ENCODE measurements at places on chromosomes 7 and 10.

DNA sequence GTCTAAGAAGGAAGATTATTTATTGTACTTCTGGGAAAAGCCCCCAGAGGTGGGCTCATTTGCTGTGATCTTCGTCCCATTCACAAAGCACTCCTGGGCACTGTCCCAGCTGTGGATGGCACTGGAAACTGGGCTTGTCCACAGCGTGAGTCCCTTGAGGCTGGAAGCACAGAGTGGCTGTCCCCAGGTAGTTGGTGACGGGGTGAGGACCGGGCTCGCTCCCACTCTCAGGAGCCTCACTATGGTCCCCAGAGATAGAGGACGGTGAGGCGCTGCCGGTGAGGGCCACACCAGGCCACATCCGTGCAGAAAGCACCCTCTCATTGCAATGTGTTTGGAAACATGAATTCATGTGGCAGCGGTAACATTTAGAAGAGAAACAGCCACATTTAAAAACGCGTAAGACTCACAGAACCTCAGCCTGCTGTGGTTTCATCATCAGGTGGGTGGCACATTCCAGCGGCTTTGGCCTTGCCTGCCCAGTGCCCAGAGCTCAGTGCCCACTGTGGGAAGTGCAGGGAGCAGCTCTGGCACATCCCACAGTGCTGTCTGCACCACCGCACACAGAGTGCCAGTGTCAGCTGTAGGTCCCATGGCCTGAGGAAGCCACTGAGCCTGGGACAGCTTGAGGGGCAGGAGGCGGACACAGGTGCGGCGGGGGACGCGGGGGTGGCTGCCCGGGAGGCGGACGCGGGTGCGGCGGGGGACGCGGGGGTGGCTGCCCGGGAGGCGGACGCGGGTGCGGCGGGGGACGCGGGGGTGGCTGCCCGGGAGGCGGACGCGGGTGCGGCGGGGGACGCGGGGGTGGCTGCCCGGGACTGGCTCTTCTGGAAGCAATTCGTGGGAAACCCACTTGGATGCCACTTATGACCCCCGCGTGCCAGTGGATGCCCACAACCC is 449.8 kb downstream of the DNAJB6 start:
- no peak for DNase-seq

DNA sequence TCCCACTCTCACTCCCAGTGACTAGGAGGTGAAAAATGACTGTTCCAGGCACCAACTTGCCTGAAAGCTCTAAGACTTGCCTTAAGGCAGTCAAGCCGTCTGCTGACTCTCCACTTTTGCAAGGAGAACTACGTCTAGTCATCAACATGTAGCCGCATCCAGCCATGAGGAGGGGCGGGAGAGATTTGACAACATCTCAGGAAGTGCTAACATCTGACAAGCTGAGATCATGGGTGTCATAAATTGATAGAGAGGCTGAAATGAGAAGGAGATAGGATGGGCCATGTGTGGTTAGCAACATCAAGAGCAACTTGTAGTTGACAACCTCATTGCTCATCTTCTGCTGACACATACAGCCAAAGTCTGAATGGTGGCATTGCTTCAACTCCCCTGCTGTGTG is 9.0 kb upstream of the TBXAS1 start:
- no peak for DNase-seq

DNA sequence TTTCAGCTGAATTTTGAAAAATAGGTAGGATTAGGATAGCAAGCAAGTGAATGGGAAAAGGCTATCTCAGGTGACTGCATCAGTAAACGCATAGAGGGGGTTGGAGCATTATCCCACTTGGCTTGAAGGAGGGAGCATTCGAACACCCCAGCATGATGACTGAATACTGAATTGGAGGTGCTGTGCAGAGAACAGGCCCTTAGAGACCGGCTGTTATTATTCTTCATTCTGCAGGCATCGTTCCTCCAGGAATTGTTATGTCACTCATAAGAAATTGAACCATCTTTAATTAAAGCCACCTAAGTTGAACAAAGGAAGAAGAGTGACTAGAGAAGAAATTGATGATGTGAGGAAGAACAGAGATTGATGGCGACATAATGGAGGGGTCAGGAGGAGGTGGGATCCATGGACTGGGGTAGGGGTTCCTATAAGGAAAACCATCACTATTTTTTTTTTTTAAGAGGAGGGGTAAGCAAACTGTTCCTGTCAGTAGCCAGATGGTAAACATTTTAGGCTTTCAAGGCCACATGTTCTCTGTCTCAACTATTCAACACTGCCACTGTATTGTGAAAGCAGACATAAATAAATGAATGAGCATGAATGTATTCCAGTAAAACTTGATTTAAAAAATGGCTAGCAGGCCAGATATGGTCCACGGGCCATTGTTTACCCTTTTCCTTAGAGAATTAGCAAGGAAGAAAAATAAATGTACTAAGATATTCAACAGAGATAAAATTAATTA is 264.7 kb upstream of the TAC1 start:
- no peak for DNase-seq

GRCh38 chr10:54576541-54576940 is 224.5 kb downstream of the PCDH15 start:
- DNase-seq = no peak

DNA sequence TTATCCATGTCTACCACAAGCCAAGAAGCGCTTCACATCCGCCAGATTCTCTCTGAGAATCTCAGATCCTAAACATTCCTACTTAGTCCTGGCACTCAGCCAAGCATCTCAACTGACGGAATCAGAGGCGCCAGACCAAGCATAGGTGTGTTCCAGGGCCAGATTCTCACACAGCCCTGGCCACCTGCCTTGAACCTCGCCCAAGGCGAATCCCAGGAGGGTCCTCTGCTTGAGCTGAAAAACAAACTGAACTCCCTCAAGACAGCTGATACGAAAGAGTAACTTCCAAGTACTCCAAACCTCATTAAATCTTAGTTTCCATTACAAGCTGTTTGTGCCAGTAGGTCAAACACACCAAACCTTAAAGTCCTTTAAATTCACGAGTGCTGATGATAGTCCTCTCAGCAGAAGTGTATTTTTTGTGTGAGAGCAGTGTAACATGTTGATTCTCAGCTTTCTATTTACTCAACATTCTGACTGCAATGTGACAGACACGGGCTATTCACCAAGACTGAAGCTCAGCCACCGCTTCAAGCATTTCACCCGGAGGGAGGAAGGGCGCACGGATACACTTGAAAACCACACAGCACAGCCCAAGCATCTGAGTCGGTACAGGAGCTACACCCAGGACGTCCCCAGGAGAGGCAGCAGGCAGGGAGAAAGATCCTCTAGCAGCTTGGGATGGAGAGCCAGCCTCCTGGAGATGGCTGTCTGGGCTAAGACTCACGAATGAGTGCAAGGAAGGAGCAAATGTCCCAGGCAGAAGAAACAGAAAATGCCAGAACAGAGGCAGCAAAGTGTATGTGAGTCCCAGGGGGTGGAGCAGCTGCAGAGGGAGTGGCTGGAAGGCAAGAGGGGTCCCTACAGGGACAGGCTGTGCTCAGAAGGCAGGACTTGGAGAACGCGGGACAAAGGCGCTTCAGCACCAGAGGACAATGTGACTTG is 6.0 kb downstream of the PARD3 start:
- peak; percentile 67 for DNase-seq

- no peak for DNase-seq
These were observed 30.3 kb upstream of the GRB10 start for GRCh38 chr7:50812841-50813475.

- DNase-seq = no peak
These were observed 49.9 kb upstream of the TMEM106B start for GRCh38 chr7:12161146-12161545.

GRCh38 chr7:117279203-117279602 is 43.7 kb downstream of the WNT2 start:
- DNase-seq = no peak

DNA sequence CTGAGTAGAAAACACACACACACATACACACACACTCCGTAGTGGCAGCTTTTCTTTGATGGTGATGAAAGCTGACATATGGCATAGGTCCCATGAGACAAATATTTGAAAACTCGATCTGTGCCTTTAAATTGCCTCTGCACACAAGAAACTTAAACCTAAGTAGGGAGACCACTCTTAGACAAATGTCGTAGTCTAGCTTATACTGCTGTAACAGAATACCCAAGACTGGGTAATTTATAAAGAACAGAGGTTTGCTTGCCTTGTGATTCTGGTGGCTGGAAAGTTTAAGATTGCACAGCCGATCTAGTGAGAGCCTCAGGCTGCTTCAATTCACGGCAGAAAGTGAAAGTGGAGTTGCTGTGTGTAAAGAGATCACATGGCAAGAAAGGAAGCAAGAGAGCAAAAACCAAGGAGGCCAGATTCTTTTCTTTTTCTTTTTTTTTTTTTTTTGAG is 489.4 kb upstream of the SORCS1 start:
- no peak for DNase-seq

DNA sequence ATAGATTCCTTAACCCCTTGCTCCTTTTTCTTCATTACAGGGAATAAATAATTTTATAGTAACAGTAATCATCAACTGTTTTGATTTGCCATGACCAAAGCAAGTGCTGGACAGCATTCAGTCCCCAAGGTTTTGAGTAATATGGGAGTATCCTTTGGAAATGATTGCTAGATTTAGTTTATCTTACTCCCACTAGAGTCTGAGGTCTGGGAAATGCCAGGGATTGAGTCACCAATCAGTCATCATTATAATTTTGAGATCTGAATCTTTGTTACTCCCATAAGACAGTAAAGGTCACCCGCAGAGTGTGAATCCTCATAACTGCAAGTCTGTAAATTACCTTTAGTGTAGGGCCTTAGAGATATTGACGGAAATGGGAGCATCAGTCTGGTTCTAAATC is 133.7 kb upstream of the SEMA3E start:
- no peak for DNase-seq

- no peak for DNase-seq
These were observed 50.5 kb downstream of the TPST1 start for GRCh38 chr7:66255534-66256100.

- no peak for DNase-seq
These were observed 20.1 kb downstream of the TMEM168 start for GRCh38 chr7:112770051-112770450.

GRCh38 chr10:122233857-122234348 is 37.2 kb upstream of the BTBD16 start:
- no peak for DNase-seq

GRCh38 chr10:30445711-30446110 is 11.7 kb downstream of the MAP3K8 start:
- no peak for DNase-seq

GRCh38 chr10:131870831-131871672 is 29.8 kb upstream of the PPP2R2D start:
- no peak for DNase-seq

GRCh38 chr7:82244947-82245517 is 198.5 kb downstream of the CACNA2D1 start:
- no peak for DNase-seq

DNA sequence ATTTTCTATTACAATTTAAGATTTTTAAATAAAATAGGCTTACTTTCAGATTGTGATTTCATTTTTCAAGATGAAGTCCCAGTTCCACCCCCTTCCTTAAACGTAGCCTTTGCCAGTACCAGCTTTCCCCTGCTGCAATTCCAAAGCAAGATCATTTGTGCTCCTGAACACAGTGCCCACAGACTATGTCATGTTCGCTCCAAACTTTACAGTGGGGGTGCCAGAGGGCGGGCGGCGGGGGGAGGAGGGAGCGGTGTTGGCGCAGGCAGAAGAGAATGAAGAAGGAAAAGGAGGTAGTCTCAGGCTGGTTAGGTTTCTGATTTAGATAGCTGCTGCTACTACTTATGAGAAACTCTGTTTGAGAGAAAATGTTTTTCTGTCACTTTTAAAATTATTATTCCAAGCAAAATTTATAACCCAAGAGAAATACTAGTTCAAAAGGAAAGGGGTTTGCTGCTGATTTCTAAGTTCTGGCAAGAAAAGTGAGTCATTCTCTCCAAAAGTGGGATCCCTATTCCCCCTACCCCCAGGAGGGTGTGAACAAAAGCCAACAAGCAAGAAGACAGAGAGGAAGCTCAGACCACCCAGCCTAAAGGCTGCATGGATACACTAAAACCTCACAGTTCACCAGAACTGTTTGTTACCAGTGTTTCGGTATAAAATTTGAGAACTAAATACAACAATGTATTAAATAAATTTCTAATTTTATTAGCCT is 109.6 kb downstream of the SRPK2 start:
- DNase-seq = no peak

- DNase-seq = no peak
These were observed 53.8 kb downstream of the LHPP start for GRCh38 chr10:124515244-124515970.

DNA sequence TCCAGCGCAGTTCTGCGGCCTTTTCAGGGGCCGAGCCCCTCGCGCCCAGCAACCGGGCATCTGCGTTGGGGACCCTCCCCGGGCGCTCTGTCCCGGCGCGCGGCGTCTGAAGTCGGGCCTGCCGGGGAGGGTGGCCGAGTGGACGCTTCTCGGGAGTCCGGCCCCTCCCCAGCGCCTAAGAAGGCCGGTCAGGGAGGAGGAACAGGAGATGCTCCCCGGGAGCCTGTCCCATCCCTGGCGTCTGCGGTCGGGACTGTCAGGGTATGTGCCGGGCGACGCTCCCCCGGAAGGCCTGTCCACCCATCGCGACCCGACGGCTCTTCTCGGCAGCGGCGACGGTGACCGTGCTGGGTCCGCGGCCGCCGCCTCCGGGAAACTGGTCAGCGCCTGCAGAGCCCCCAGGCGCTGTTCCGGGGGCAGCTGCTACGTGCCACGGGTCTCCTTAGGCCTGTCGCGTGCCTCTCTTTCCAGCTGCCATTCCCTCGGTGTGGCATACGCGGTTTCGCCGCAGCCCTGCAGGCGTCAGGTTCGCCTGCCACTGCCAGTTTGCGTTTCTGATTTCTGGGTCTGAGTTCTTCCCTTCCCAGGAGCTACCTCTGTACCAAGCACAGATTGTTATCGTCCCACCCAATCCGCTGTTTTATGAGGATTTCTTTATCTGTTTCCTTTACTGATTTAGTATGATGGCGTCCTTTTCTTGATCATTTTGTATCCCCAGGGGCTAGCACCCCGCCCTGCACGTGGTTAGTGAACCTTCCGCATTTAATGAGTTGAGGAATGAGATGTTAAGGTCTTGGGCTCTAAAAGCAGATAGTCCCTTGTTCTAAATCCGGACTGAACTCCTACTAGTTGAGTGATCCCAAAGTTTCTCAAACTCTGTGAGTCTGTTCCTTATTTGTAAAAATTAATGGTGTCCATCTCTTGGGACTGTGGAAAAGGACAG is 782 bp downstream of the IFIT5 start:
- DNase-seq = peak; percentile 68
